ENCODE measurements at places on chromosomes 11 and 22.

GRCh38 chr11:7495882-7496551 lies 10.7 kb downstream of the OLFML1 start:
- DNase-seq: no peak

DNA sequence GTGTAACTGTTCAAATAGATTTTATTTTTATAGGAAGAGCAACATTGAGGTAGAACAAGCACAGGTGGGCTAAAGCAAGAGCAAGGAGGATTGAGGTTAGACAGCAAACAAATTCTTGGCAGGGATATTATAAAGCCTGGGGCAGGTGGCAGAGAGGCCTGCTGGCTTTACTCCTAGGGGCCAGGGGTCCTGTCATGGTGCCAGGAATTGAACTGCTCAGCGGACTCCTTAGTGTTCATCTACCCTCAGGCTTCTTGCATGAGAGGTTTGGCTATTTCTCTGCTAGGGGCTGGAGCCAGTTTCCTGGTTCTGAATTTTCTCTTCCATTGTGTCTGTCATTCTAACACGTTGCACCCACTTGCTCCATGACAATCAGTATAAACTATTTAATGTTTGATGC lies 217.2 kb upstream of the NCAM1 start:
- DNase-seq: no peak

GRCh38 chr11:69250186-69251056 lies 43.5 kb upstream of the MYEOV start:
- DNase-seq: no peak

- no peak for DNase-seq
These were observed 30.6 kb downstream of the RSF1 start for GRCh38 chr11:77789731-77790476.

GRCh38 chr11:79768343-79768742 lies 327.5 kb upstream of the TENM4 start:
- no peak for DNase-seq

- DNase-seq: peak; percentile 21
These were observed 50.8 kb downstream of the BUD13 start for GRCh38 chr11:116721988-116722387.

DNA sequence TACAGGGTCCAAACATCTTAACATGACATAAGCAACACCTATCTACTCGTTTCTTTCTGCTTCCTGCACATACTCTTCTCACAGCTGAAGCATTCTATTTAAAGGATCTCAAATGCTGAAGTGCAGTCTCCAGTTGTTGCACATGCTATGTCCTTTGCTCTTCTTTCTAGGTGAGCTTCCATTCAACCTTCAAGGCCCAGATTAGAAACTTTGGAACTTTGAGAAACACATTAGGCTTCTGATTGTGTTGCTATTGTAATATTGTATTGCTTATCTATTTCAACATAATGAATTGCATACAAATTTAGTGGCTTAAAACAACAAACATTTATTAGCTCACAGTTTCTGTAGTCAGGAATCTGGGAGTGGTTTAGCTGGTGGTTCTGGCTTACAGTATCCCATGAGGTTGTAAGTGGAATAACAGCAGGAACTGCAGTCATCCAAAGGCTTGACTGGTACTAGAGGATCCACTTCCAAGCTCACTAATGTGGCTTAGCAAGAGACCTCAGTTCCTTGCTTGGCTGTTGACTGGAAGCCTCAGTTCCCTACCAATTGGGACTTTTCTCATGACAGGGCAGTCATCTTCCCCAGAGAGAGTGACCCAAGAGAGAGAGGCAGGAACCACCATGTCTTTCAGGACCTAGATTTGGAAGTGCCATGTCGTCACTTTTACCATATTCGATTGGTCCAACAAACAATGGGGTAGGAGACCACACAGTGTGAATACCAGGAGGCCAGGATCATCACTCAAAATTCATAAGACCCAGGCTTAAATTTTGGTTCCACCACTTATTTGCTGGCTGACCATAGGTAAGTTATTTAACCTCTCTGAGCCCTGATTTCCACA lies 27.2 kb upstream of the RASSF10 start:
- DNase-seq: no peak

GRCh38 chr11:65501186-65501471 lies 2.3 kb downstream of the MALAT1 start:
- DNase-seq: no peak

DNA sequence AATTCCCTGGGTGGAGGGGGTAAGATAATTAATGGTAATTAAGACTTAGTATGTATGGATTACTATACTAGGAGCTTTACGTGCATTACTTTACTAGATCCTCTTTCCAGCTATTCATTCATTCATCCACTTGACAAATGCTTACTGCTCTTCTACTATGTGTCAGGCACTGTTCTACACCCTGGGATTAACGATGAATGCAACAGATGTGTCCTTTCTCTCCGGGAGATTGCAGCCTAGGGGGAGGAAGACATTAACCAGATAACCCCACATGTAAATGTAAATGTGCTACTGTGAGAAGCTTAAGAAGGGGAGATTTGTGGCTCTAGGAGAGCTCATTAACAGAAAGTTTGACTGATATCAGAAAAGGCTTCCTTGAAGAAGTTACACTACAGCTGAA lies 1.7 kb downstream of the ANKK1 start:
- no peak for DNase-seq

DNA sequence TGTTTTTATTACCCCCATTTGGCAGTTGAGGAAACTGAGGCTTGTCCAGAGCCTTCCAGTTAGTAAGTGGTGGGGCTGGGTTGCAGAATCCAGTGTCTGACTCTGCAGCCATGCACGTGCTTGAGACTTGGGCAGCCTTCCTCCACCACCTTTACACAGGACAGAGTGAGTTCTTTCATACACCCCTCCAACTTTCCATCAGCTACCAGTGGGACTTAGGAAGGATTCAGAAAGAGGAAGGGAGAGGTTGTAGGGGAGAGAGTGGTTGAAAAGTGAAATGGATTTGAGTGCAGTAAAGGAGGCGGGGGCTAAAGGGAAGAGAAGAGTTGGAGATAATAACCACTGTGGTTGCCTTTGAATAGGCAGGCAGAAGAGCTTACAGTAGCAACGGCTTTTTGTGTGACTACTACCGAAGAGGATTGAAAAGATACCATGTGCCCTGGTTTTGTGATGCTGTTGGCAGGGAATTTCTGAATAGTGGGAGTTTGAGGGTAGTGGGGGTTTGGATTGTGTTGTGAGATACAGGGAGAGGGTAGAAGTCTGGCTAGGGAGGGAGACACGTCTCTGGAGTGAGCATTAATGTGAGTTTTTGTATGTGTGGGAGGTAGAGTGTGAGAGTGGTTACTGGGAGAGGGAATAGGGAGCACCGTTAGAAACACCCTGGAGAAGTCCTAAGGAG lies 1.7 kb downstream of the UVRAG start:
- DNase-seq: no peak

GRCh38 chr11:66408488-66409214 lies 12.2 kb upstream of the NPAS4 start:
- peak; percentile 75 for DNase-seq
